ENCODE measurements at places on chromosomes 5 and 9.
A peak's percentile ranks its signal among the peaks of the same experiment; 100 is the strongest.

- DNase-seq: no peak
Observed at GRCh38 chr5:33231935-33232334, 208.8 kb upstream of the TARS1 start.

DNA sequence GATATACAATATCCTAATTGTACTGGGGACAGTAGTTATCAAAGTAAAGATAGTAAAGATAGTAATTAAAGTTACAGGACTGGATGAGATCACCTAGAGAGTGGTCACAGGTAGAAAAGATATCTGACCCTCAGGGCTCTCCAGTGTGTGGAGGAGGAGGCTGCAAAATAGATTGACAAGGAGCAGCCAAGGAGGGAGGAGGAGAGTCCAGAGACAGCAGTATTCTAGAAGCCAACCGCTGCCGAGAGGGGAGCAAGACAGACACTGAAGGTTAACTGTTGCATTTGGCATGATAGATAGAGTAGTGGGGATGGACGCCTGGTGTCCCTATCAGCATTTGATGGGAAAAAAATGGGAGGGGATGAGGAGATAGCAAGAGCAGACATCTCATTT, 17.0 kb upstream of the F2RL1 start:
- DNase-seq: no peak

- no peak for DNase-seq
Observed at GRCh38 chr9:93684806-93685543, 108.6 kb downstream of the PHF2 start.

GRCh38 chr5:102937894-102938293, 182.0 kb downstream of the GIN1 start:
- no peak for DNase-seq

DNA sequence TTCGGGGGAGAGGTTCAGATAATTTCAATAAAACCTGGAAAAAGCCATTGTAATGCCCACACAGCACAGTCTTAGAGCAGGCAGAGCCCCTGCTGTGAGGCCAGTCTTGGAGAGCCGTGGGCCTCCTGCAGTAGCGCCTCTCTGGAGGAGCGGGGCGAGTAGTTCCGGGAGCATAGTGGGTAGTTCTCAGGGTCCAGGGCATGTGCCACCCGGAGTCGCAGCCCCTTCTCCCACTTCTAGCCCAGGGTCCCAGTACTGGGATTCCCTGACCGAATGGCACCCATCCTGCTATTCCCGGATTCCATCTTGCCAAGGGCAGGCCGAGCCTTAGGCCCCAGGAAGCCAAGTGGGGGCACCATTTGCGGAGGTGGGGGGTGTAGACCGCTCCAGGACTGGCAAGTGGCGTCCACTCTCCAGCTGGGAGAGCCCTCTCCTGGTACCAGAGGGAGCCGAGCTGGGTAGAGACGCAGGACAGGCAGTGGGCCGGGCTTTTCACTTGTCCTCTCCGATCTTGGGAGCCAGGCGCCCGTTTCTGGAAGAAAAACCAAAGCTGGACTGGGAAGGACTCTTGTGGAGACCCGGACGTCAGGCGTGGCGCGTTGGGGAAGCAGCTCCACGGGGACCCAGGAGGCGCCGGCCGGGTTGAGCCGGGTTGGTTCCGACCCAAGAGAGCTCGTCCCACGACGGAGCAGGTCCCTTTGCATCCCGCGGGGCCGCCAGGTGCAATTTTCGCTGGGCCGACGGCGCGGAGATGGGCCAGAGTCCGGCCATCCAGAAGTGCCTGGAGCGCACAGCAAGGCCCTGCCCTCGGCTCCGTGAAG, 12.1 kb downstream of the PROP1 start:
- DNase-seq: no peak

- DNase-seq: no peak
Observed at GRCh38 chr5:31607546-31607945, 31.4 kb upstream of the PDZD2 start.

GRCh38 chr5:5540065-5540464, 117.6 kb downstream of the ICE1 start:
- DNase-seq: no peak

- no peak for DNase-seq
Observed at GRCh38 chr9:129666575-129666974, 1.1 kb downstream of the PRRX2 start.

- peak; percentile 10 for DNase-seq
Observed at GRCh38 chr9:4640027-4640426, 22.1 kb upstream of the PLPP6 start.

DNA sequence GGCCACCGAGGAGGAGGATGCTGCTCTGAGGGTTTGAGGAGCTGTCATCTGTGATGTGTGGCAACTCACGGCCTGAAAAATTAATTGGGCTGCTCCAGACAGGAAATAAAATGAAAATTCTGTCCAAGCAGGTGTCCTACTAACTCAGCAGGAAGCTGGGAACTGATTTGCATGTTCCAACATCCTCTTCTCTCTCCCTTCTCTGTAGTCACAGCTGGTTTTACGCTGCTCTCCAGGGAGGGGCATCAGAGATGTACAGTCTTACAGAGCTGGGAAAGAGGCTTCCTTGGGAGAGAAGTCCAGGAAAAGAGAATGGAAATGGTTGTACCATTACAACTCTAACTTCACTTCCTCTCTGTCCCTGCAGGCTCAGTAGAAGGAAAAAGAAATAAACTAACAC, 24.2 kb upstream of the SIL1 start:
- DNase-seq: no peak

DNA sequence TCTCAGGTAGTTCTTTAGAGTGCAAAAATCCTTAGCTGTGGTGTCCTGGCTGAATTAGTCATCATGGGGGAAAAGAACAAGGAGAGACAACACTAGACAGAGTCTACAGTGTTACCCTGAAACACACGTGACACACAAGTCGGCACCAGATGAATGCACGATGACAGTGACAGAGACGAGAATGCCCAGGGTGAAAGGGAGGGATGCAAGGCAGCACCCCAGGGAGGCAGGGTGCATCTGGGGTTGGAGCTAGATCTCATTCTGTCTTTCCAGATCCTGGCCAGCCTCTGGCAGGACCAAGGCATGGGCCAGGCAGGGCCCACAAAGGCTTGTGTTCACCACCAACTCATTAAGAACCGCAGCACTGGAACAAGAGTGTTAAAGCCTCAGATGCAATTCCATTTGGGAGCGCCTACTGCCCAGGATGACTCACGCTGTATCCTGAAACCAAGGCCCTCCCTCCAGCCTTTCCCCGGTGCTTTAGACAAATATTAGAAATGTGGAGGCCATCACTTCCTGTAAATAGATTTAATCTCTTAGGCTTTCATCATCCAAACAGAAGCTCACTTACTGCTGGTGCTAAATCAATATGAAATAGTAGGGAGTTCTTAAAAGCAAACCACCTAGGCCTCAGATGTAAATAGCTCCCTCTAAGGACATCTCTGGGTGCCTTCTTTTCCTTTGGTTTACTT, 56.1 kb downstream of the IRX2 start:
- DNase-seq: no peak

DNA sequence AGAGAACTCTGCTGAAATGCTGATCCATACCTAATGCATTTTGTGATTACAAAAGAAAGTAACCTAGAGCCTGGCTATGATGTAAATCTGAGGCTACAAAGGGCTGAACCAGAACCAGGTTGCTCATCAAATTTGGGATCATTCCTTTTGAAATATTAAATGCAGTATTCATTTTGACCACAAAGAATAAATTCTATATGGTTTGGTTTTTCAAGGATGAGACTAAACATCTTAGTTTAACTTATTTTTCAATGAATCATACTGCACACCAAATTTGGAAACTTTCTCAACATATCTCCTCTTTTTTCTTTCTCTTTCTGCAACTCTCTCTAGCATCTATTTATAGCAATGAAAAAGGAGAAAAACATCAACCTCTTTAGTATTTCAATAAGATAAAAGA, 46.5 kb downstream of the CEMIP2 start:
- DNase-seq: no peak

GRCh38 chr5:77881528-77881927, 105.4 kb upstream of the TBCA start:
- DNase-seq: no peak

Measured in activated T-helper 1 cell treated with Interleukin-2 at 50 U/mL for 16 hours (primary cell).